ENCODE measurements at places on chromosomes 16 and 17.

DNA sequence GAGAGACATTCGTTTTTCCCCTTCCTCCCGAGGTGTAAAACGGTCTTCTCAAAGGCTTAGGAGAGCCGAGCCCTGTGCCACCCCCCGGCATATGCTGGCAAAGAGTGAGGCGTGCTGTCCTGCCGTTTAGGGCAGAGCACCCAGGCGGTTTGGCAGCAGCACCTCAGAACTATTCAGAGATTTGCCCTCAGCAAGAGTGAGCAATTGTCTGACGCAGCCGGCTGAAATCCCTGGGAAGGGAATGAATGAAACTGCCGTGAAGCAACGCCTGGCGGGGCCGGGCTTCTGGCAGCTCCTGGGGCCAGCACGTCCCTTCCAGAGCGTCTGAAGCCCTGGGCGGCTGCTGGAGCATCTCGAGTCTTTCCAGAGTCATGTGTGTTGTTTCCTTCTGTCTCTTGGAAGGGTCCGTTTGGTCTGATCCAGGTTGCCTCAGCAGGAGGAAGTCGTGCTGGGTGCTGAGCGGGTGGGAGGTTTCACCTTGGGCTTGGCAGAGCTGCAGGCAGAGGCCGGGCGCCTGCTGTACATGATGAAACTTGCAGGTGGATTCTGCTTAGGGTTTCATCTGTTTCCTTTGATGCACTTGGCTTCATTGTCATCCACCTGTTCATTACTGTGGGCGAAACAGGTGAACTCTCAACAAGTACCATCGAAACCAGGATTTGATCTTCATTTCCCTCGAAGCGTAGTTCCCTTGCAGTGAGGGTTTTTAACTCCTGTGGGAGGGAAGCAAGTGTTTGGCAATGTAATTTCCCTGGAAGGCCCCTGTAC lies 35.4 kb downstream of the TBCD start:
- no peak for DNase-seq

GRCh38 chr16:52725461-52725860 lies 178.5 kb upstream of the TOX3 start:
- DNase-seq = no peak

DNA sequence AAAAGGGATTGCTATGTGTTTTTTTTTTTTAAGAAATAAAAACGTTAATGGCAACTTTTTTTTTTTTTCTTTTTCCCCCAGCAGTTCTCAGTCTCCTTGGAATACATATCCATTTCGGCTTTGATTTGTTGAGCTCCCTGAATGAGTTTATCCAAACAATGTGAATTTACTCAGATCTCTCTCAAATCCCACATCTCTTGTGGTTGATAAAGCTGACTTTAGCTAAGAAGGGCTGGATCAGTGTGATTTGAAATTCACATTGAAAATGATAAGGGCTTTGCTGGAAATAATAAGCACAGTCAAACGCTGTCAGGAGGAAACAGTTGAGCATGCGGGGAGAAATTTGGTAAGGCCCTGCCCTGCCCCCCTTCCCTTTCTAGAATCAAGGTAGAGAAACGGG lies 74.1 kb upstream of the IRX3 start:
- no peak for DNase-seq

DNA sequence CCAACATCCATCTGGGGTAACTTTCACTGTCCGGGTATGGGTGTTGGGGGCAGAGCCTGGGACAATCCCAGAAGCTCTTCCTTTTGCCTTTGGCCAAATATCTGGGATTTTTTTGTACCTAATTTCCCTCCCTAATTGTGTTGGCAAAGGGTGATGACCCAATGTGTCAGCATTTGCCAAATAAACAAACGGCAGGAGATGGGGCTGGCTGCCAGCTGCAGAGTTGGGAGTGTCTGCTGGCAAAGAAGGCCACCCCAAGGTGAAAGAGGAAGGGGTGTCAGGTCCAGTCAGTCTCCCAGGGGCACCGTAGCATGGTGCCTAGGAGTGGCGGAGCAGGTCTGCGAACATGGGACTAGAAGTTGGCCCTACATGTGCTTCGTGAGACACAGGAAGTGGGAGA lies 73.0 kb downstream of the SLC6A2 start:
- no peak for DNase-seq

- DNase-seq = no peak
Measured at GRCh38 chr16:83040174-83040573, 413.4 kb downstream of the CDH13 start.

- DNase-seq = no peak
Measured at GRCh38 chr17:61450641-61451537, 1.3 kb upstream of the TBX4 start.

GRCh38 chr17:42027590-42027889 lies 7.7 kb downstream of the NKIRAS2 start:
- no peak for DNase-seq

DNA sequence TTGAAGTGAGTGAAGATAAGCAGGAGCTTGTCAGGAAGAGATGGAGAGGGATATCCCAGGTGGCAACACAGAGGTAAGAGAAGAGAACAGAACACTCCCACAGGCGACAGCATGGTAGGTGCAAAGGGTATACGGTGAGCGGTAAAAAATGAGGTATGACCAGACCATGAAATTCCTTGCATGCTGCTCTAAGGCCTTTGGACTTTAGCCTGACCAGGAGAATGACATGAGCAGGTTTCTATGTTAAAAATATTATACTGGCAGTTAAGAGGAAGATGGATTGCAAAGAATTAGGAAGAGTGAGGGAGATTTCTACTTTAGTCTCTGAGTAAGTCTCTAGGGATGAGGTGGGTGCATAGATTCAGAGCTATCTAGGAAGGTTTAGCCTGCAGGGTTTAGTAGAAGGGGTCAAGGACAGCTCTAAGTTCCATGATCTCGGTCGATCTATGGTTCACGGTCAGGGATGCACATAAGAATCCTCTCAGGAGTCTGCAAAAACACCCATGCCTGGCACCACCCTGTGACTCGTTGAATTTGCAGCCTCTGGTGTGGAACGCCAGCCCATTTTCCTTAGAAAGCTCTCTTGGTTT lies 65.7 kb downstream of the HLF start:
- no peak for DNase-seq

- no peak for DNase-seq
Measured at GRCh38 chr17:16273499-16273898, 56.5 kb downstream of the PIGL start.

- no peak for DNase-seq
Measured at GRCh38 chr17:81121841-81122733, 43.2 kb upstream of the PVALEF start.

- peak; percentile 52 for DNase-seq
Measured at GRCh38 chr17:40319651-40320540, 10.9 kb downstream of the RARA start.

DNA sequence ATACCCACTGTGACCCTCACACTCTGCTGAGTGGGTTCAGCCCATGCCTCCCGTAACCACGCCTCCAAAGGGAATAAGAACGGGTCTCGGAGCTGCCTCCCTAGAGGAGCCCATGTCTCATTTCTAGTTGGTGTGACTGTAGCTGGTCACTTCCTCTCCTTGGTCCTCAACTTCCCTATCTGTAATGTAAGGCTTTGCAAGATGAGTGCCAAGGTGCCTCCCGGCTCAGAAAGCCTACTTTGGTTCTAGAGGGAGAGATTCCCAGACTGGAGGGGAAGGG lies 20.8 kb downstream of the C16orf74 start:
- no peak for DNase-seq

DNA sequence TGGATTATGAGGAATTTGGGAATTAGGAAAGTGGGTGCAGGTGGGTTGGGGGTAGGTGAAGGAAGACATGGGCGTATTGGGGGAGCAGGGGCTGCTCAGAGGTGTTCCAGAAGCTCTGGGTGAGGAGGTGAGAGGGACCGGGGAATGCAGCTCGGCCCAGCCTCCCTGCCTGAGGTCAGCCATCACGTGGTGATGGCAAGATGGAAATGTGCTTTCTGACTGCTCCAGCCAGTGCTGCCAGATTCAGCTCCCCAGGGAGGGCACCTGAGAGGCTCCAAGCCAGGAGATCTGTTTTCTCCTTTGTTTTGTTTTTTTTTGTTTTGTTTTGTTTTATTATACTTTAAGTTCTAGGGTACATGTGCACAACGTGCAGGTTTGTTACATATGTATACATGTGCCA lies 35.2 kb upstream of the STH start:
- DNase-seq = no peak

GRCh38 chr17:65664266-65664665 lies 102.8 kb upstream of the AXIN2 start:
- DNase-seq = no peak

GRCh38 chr17:72955391-72956140 lies 136.9 kb downstream of the SLC39A11 start:
- DNase-seq = no peak

DNA sequence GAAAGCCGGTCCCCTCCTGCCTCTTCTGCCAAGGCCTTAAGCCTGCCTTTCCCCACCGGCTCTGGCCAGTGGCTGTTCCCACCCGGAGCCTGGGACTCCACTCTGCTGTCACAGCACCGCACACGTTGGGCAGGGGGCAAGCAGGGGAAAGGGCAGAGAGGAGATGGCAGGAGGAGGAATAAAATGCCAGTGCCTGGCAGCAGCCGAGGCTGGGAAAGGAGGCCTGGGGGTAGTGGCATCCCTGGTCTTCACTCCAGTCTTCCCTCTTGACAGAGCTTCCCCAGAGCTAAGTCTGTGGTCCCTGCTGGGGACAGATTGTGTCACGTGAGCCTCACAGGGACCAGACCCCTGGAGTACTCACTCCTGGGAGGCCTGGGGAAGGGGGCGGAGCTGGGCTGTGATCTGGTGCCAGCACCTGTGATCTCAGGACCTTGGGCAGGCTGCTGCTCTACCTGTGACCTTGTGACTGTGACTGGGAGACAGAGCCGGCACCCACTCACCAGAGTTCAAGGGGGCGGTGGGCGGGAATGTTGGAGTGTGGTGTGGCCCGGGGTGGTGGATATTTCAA lies 97.2 kb upstream of the GSE1 start:
- no peak for DNase-seq

DNA sequence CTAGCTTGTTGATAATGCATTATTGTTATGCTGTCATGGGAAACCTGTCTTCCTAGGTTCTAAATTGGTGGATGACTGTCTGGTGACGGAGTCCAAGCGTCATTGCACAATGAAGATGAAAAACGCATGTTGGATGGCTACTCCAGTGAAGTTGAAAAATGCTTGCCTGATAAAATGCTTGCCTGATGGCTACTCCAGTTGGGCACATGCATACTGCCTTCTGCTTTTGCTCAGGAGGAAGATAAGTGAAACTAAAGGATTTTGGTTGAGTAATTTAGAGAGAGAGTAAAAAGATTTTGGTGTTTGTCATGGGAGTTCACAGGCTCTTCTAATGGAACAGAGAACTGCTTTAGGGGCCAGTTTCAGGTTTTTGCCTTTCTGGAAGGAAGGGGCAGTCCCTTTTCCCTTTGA lies 118.6 kb downstream of the PRKCA start:
- no peak for DNase-seq

GRCh38 chr17:42548070-42548837 lies 4.5 kb upstream of the HSD17B1 start:
- peak; percentile 75 for DNase-seq

DNA sequence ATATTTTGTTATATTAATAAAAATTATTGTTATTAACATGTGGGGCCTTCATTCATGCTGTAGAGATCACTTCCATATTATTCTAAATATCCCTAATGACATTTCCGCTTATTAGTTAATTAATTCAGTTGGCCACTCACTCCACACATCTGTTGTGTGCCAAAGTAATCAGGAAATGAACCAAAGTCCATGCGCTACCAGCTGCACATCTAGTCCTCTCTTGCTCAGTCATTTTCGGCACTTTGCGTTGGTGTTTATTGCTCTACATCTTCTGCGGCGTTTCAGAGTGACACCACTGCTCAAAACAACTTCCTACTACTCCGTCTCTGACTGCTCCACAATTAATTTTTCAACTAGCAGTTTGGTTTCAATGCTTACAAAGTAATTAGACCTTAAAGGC lies 101.4 kb upstream of the ZFHX3 start:
- DNase-seq = no peak

DNA sequence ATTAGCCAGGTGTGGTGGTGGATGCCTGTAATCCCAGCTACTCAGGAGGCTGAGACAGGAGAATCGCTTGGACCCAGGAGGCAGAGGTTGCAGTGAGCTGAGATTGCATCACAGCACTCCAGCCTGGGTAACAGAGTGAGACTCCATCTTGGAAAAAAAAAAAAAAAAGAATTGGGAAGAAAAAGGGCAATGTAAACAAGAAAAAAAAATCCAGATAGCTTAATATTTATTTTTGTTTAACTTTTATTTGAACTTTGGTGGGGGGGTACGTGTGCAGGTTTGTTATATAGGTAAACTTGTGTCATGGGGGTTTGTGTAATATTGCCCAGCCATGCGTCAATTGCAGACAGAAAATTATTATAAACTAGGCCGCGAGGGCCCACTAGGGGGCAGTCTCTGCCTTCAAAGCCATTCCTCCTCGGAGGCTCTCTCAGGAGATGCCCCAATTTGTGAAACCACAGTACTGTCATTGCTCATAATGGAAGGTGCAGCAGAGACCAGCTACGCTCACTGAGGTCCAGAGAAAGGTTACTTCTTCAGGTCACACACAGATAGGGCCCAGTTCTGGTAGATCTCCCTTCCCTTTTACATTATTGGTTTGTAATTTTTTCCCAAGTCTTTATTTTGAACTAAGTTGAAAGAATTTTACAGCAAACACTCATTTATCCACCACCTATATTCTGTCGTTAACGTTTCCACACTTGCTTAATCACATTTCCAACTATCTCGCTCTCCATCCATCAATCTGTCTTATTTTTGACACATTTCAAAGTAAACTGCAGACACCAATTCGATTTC lies 206.2 kb downstream of the PRKCB start:
- DNase-seq = peak; percentile 48

- no peak for DNase-seq
Measured at GRCh38 chr17:71257096-71257495, 863.7 kb upstream of the SOX9 start.

GRCh38 chr17:21029515-21029914 lies 13.3 kb downstream of the USP22 start:
- no peak for DNase-seq

DNA sequence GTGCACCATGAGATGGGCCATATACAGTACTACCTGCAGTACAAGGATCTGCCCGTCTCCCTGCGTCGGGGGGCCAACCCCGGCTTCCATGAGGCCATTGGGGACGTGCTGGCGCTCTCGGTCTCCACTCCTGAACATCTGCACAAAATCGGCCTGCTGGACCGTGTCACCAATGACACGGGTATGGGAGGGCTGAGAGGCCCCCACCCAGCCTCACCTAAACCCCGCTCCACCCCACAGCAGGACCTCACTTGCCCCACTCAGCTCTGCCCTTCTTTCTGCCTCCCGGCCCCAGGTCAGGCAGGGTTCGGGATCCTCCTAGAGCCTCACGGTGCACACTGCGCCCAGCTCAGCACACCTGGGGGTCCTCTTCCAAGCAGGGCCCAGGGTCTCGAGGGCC lies 5.6 kb downstream of the ACE start:
- DNase-seq = no peak

- no peak for DNase-seq
Measured at GRCh38 chr17:9729034-9729650, 62.2 kb downstream of the DHRS7C start.

DNA sequence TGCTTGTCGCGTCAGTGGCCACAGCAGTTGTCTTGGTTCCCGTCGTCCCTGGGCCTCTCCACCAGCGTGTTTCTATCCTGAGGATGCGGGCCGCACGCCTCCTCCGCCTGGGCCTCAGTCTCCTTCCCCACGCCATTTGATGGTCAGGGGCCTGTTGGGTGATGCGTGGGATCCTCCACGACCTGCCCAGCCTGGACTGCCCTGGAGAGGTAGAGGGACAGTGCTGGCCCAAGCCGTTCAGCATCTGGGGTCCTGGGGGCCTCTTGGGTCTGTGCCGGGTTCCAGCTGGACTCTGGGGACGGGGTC lies 20.3 kb downstream of the GSE1 start:
- no peak for DNase-seq

Data from right hindlimb (tissue), 1 donor.